ENCODE measurements at places on chromosomes 2 and 18.

GRCh38 chr2:69617744-69618143, 25.8 kb downstream of the AAK1 start:
- DNase-seq = no peak

GRCh38 chr2:119937680-119938079, 75.2 kb upstream of the EPB41L5 start:
- no peak for DNase-seq

DNA sequence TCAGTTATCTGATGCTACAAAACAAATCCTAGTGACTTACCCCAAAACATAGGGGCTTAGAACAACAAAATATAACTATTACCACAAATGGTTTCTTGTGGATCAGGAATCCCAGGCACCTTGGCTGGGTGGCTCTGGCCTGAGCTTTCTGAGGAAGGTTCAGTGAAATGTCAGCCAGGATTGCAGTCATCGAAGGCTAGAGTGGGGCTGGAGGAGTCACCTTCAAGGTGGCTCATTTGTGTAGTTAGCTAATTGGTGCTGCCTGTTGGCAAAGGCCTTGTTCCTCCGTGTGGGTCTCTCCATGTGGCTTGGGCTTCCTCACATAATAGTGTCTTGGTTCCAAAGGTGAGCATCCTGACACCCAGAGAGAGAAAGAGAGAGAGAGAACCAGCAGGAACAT, 57.4 kb downstream of the COPS8 start:
- no peak for DNase-seq

- no peak for DNase-seq
Observed at GRCh38 chr2:173865971-173866873, 99.0 kb downstream of the SP3 start.

GRCh38 chr18:67862069-67862468, 345.5 kb upstream of the DSEL start:
- DNase-seq = no peak

GRCh38 chr2:239751679-239752355, 273.3 kb downstream of the NDUFA10 start:
- DNase-seq = peak; percentile 19

GRCh38 chr18:76821875-76822505, 367 bp upstream of the ZNF236 start:
- DNase-seq = peak; percentile 32

DNA sequence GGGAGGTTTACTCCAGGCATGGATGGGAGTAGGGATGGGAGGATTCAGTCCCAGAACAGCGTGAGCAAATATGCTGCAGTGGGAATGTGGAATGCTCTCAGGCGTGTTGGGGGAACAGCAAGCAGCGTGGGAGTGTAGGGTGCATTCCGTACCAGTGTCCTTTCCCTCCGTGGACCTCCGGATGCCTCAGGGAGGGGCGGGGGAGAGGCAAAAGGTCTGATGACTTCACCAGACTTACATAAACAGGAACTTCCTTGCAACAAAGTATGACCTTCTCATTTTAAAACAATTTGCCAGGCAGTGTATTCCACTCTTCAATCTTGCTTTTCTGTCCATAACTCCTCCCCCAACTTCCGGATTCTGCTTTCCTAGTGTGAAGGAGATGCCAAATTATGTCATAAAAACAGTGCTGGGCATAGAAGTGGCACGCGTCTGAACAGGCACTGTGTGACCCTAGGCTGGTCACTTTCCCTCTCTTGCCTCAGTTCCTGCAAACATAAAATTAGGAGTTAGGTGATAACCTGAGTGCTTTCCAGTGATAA, 36.9 kb downstream of the RPL37A start:
- DNase-seq = no peak

GRCh38 chr2:160940699-160941098, 219.5 kb upstream of the TANK start:
- DNase-seq = no peak

- no peak for DNase-seq
Observed at GRCh38 chr18:37402735-37403099, 162.9 kb downstream of the CELF4 start.

- DNase-seq = no peak
Observed at GRCh38 chr2:69639266-69639665, 4.3 kb downstream of the AAK1 start.

GRCh38 chr2:238478216-238478615, 51.5 kb downstream of the ASB1 start:
- DNase-seq = no peak

- no peak for DNase-seq
Observed at GRCh38 chr18:5574843-5575242, 31.0 kb upstream of the EPB41L3 start.

GRCh38 chr2:120385355-120386127, 39.6 kb downstream of the INHBB start:
- no peak for DNase-seq

DNA sequence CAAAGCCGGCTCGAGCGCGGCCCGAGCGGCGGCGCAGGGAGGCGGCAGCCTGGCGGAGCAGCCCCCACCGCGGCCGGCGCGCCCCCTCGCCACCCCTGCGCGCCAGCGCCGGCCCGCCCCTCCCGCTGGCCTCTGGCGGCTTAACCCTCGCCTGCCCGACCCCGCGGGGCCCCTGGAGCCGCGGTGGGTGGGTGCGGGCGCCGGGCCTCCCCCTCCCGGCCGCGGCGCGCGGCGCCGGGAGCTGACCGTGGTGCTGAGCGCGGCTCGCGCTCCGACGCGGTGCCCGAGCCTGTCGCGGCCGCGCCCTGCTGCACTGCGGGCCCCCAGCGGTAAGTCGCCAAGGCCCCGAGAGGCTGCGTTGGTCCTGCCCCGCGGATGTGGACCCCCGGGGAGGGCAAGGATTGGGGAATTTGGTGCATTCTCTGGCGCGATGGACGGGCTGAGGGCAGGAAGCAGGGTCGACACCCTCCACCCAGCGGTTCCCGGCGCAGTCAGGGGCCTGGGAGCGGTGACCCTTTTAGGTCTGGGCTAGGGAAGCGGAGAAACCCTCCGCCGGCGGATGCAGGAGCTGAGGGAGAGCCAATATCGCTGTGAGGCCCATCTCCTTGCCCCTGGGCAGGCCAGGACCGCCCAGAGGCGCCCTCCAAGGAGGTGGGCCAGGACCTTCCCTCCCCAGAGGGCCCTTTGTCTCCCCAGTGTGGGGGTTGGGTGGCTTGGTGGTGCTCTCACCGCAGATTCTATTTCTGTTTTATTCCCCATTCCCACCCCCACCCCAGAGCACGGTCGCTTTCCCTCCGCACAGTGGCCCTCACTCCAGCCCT, 923 bp downstream of the AMER3 start:
- no peak for DNase-seq

- DNase-seq = no peak
Observed at GRCh38 chr2:9237831-9238230, 31.2 kb downstream of the ASAP2 start.

DNA sequence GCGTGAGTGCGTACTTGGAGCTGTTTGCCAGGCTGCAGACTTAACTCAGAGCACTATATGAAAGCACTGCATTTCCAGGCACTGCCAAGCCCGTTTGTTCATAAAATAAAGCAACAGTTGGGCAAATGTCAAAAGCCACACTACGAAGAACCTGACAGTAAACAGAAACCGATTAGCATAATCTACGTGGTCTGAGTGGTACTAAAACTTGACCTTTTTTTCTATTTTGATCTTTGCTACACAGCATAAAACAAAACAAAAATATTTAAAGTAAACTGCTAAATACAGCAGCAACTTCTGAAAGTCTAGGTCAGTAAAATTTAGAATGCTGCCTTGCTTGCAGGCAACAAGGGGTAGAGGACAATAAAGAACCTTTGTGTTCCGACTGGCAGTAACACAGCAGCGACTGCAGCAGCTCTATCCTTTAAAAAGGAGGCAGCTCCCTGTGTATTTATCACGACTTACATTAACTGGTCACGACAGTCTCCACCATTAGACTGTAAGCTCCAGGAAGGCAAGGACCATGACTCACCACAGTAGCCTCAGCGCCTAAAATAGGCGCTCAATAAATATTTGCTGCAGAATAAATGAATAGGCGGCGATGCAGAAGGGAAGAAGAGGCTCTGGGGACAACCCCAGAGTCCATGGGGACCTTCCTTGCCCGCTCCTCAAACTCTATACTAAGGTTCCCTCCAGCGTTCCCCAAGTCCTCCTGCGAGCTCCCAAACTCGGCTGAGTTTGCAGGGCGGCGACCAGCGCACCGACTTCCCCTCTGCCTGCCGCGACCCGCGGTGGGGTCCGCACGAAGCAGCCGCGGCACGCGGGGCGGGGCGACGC, 902 bp downstream of the SS18 start:
- DNase-seq = no peak

GRCh38 chr2:8352296-8352695, 329.6 kb upstream of the ID2 start:
- DNase-seq = no peak

- DNase-seq = no peak
Observed at GRCh38 chr2:119810049-119810630, 50.4 kb downstream of the PTPN4 start.

GRCh38 chr2:70702711-70703395, 65.1 kb downstream of the ADD2 start:
- no peak for DNase-seq

DNA sequence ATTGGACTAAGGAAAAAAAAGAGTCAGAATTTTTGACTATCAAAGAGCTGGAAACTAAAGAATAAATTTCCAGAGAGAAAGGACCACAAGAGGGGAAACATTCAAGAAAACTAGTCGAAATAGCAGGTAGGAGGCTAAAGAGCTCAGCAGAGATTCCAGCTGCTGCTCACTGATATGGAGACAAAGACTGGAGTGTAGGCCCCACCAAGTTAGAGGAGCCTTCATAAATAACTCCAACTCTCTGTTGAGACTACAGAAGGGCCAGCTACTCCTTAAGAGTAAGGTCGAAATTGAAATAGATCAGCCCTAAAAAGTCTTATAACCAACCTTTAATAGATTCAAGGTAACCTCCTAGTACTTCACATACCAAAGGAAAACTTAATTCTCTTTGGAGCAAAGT, 31.1 kb downstream of the SS18 start:
- DNase-seq = no peak

GRCh38 chr2:205216580-205216979, 465.7 kb upstream of the NRP2 start:
- no peak for DNase-seq

DNA sequence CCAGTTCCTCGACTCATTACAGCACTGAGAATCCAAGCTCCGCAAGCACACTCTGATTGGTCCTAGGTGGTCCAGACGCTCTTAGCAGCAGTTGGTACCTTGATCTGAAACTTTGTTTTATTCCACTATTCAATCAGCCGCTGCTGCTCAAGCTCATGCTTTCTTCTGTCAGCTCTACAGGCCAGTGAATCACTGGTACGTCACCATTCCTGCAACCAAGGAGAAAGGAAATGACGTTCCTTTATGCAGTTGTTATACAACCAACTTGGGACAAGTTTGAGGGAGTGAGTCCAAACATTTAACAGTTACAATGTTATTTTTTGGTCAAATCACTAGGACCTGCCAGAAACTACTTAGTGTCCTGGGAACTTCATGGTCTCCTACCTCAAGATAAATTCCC, 398.8 kb upstream of the TMEFF2 start:
- DNase-seq = no peak

GRCh38 chr2:9087121-9087681, 83.7 kb upstream of the MBOAT2 start:
- DNase-seq = no peak

DNA sequence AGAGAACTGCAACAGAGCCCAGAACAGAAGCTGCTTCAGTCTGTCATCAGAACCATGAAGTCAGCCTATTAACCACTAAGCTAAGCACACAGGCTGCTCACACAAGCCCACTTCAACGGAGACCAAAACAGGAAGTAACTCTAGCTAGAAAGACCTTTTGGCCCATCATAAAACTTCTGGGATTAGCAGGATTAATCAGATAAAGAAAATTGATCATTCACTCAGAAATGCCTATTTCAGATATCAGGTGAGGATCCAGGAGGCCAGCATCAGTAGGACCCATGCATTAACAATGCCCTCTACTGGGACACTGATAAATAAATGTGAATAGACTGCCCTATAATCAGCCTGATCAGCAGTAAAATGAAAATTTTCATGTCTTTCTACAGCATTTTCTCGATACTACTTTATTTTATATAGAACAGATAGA, 101.4 kb downstream of the WDPCP start:
- DNase-seq = no peak

GRCh38 chr2:38700113-38700785, 34.3 kb downstream of the GALM start:
- no peak for DNase-seq

- no peak for DNase-seq
Observed at GRCh38 chr2:43443282-43443681, 152.6 kb downstream of the THADA start.

- DNase-seq = no peak
Observed at GRCh38 chr2:219722276-219722879, 94.9 kb downstream of the SLC4A3 start.

DNA sequence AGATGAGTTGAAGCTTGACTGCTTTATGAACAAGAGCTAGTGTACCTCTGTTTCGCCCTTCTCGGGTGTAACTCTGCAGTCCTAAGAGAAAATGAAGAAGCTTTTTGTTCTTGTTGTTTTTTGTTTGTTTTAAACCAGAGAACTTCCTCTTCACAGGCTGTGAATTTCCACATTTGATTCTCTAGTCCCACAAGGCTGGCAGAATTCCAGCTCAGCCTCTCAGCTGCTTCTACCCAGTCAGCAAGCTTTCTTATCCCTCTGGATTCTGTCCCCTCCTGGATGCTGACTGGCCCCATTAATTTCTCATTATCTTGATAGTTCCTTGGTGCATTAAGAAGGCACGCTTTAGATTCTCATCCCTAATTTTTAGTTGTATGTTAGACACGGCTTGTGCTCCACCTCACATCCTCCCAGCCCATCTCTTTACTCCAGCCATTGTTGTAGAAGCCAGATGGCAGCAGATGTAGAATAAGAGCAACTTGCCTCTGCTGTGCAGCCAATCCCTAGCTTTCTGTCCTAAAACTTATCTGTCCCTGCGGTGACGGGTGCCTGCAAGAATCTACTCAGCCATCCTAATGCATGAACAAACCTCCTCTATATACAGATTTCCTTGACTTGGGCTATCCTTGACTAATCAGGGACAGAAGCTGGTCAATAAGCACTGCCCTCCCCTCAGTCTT, 12.3 kb upstream of the RESP18 start:
- no peak for DNase-seq

DNA sequence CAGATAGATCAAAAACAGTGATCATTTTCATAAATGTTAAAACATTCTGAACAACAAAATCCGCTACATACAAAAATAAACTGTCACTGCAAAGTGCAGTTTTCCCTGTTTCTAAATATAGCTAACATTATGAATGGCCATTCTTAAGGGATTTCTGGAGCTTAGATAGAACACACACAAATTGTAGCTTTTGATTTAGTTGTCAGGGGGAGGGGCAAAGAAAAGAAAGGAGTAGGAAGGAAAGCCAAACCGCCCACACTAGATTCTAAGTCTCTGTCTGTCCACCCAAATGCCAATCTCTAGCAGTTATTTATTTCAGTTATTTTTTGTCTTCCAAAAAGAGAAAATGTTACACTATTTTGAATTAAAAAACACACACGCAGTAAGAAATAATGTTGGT, 182.4 kb downstream of the CDH2 start:
- no peak for DNase-seq

- no peak for DNase-seq
Observed at GRCh38 chr2:127479866-127480743, 46.2 kb downstream of the IWS1 start.
